Mesenchymal stem cell (in vitro differentiated cells and primary cell): ENCODE measurements at places on chromosomes 13 and 19.

DNA sequence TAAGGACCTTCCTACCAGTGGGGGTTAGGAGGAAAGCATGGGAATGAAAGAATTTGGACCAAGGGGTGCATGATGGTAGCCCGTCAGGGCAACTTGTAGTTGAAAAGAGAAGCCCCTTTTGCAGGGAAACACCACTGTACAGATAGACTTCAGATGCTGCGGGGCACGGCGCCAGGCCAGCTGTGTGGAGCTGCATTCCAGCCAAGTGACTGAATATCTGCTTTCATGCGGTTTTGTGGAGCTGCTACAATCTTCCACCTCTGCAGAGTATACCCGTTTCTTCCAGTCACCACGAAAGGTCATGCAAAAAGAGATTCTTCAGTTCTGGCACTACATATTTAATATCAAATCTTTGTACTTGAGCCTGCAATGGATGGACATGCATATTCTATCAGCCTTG lies 104.7 kb downstream of the RGCC start:
- peak; percentile 69 for DNase-seq

DNA sequence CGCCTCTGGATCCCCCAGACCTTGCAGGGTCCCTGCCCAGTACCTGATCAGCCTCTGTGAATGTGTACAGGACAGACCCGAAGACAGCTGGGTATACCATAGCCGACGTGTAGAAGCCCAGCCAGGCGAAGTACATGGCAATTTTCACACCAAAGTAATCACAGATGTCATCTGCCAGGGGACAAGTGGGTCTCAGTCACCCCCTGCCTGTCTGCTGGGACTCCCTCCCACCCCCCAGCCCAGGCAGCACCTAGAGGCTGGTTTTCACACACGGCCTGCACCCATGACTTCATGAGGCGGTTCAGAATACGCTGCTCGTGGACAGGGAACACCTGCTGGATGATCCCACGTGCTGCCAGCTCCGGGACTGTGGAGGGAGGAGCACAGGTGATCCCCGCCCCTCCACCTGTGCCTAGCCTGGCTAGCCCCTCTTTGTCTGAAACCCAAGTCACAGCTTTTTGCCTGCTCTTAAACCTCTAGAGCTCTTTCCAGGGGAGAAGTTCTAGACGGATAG lies 3.6 kb downstream of the ANO8 start:
- no peak for DNase-seq

GRCh38 chr19:33756177-33756576 lies 40.5 kb upstream of the KCTD15 start:
- no peak for DNase-seq

- DNase-seq = peak; percentile 12
Measured at GRCh38 chr13:59950266-59950665, 213.5 kb downstream of the DIAPH3 start.

DNA sequence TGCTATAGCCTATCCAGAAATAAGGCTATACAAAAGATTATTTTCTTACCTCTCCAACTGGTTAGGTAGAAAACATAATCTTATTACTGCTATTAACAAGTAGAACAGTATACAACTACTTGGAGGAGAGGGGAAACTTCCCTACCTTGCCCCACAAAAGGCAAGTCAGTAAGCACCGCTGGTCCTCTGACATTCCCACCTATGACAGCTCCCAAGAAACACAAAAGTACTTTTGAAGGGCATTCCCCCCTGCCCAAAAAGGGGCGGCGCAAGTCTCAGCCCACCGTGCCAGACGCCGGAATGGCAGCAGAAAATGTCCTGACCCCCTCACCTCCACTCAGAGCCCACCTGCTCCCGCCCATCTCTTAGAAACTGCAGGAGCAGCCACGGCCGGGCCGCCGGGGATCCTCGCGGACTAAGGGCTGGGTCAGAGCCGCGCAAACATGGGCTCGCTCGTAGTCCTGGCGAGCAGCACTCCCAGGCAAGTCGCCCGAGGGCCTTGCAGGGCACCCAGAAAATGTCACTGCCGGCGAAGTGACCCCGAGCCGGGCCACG lies 437 bp downstream of the SUCLA2 start:
- no peak for DNase-seq

GRCh38 chr13:20773194-20774080 lies at the start of gene EEF1AKMT1:
Gene EEF1AKMT1, minus strand, starts transcription at chr13:20773961. Its CDS starts 16,363 bp downstream, at chr13:20757598.
- peak; percentile 92 for DNase-seq

- DNase-seq = no peak
Measured at GRCh38 chr13:45595965-45596364, 19.6 kb downstream of the ERICH6B start.

DNA sequence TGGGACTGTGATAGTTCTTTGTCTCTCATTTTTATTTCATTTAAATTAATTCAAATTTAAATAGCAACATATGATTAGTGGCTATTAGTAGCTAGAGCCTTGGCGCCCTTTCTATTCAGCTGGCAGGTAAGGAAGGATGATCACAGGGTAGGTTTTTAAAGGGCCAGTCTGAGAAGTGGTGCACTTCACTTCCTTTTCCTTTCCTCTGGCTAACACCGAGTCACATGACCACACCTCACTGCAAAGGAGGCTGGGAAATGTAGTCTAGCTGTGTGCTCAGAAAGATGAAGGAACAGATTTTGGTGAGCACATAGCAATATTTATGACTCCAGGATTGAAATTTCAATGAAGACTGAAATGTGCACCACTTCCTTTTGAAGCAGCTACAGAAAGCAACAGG lies 128.7 kb downstream of the TSHZ3 start:
- DNase-seq = no peak

DNA sequence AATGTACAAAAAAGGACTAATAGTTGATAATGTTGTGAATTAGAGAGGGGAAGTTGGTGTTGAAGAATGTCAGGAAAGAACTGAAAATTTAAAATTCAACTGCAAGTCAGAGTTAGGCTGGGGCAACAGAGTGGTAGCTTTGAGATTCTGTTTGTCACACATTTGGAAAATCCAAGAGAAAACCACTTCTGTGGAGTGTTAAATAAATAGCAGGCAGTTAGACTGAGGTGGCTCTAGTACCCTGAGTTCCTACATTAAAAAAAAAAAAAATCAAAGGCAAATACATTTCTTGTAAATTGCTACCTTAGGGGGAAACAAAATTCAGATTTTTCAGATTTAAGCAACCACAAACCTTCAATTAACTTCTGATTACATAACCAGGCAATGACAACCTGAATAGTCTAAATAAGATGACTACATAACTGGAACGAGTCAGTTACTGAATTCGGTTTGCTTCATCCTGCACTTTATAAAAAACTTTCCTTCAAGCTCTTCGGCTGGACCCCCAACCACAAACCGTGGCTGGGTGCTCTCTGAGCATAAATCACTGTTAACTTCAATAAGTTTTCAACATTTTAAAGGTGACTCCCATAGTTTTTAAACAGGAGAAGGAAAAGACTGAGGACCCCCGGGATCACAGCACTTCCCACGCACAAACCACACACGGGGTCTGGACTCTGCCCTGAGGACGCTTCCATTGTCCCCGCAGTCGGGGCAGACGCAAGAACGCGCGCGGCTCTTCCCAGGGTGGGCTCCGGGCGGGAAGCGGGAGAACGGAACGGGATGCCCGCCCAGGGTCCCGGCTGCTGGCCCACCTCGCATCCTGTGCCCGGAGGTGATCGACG lies 725 bp downstream of the ZNF682 start:
- DNase-seq = no peak

GRCh38 chr13:34003656-34004055 lies 185.7 kb downstream of the RFC3 start:
- no peak for DNase-seq

DNA sequence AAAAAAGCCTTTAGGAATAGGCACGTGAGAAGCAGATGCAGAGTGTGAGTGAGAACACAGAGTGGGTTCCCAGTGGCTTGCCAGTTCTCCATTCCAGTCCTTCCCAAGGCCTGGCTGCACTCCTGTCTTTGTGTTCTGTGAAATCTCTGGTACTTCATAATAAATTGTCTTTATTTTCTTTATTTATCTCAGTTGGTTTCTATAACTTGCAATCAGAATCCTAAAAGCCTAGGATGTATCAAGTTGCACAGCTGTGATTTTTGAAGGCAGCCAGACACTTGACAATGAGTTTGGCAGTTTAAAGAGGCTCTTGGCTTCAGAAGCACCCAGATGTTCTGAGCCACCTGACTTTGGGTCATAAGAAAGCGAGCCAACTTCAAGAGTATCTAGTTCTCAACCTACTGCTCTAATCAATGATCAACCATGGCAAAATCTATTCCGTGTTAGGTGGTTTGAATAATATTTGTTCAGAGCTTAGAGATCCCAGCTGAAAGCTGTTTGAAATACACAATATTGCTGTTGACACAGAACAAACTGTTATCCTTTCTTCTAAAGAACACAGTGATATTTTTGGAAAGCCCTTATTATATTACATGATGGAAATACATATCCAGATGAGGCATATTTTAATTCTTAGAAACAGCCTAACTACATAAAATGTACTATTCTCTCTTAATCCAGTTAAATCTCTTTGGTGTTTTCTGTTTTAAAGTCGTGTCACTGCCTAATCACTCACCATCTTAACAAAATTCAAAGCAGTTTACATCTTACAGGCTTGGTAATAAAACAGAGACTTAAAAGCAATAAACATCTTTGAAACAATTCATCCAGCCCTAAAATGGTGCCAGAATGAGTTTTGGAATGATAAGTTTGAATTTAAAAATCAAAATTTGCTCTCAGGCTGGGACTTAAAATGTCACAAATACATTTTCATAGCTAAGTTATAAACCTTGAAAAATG lies 483.0 kb upstream of the NBEA start:
- DNase-seq = no peak

DNA sequence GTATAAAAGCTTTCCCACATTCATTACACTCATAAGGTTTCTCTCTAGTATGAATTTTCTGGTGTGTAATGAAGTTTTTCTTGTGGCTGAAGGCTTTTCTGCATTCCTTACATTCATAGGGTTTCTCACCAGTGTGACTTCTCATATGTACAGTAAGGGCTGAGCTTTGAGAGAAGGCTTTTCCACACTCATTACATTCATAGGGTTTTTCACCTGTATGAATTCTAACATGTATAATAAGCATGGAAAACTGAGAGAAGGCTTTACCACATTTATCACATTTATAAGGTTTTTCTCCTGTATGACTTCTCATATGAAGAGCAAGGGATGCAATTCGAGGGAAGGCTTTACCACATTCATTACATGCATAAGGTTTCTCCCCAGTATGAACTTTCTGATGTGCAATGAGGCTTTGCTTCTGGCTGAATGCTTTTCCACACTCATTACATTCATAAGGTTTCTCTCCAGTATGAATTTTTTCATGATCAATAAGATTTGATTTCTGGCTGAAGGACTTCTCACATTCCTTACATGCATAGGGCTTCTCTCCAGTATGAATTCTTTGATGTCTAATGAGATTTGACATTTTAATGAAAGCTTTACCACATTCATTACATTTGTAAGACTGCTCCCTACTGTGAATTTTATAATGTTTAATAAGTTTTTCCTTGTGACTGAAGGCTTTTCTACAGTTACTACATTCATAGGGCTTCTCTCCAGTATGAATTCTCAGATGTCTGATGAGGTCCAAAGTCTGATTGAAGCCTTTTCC lies 42.6 kb downstream of the ZNF527 start:
- DNase-seq = peak; percentile 24

DNA sequence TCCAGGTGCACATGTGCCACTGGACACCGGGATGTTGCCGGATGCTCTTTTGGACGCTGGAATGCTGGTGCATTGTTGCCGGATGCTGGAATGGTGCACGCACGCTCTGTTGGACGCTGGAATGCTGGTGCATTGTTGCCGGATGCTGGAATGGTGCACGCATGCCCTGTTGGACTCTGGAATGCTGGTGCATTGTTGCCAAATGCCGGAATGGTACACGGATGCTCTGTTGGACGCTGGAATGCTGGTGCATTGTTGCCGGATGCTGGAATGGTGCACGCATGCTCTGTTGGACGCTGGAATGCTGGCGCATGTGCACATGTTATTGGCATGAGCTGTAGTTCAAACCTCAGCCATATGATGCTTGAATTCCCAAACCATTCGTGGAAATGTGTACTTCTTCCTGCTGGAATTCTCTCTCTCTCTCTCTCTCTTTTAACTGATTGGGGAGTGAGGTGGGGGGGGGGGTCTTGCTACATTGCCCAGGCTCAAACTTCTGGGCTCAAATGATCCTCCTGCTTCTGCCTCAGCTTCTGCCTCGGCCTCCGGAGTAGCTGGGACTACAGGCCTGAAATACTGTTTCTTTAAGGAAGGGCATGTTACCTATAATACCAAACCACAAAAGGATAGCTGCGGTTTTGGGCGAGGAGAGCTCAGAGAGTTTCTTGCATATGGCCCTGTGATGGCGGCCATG lies 1.2 kb upstream of the MCF2L start:
- no peak for DNase-seq

- no peak for DNase-seq
Measured at GRCh38 chr13:108858676-108859075, 229.3 kb downstream of the MYO16 start.

- peak; percentile 58 for DNase-seq
Measured at GRCh38 chr13:76799696-76800095, 86.5 kb downstream of the KCTD12 start.

- DNase-seq = no peak
Measured at GRCh38 chr13:98187155-98187964, 10.3 kb upstream of the RNF113B start.

DNA sequence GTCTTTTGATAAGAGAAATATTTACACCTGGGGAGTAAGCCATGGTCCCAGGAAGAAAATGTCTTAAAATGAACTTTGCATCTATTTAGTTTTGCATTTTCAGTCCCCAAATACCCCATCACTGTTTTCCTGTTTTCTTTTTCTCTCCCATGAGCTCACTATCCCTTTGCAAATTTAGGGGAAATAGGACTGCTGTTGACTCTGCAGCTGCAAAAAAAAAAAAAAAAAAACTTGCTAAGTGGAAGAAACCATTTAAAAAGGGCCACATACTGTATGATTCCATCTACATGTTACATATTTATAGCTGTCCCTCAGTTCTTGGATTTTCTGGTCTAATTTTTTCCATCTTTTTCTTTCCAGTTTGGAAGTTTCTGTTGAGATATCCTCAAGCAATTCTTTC lies 98.2 kb upstream of the SERP2 start:
- DNase-seq = no peak

GRCh38 chr13:36275190-36276002 lies 22.2 kb downstream of the CCDC169 start:
- DNase-seq = peak; percentile 60

GRCh38 chr13:33862016-33862415 lies 44.1 kb downstream of the RFC3 start:
- no peak for DNase-seq

DNA sequence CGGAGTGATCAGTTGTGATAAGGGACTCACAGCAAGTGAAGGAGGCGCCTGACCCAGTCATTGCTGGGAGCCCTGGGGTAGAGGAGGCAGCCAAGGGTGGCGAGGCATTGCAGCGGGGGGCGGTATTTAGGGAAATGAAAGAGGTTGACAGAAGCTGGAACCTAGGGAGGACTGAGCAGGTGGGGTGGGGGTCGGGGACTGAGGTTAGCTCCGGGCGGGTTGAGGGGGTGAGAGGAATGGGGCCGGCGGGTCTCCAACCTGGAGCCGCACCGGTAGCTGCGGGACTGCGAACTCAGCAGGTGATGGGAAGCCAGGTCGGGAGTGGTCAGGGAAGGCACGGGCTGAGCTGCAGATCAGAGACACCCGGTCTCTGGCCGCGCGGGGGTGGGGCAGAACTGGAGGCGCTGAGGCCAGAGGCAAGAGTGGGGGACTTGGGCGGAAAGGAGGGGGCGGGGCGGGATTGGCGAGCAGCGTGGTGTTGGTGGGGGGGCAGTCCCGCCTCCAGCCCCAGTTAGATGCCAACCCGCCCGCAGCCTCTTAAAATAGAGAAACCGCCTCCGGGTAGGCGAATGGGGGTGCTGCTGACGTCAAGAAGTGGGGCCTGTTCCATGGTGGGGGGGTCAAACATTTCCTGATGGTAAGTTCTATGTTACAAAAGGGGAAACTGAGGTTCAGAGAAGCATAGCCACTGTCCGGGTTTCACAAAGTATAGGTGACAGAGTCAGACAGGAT lies 1.5 kb downstream of the MAST3 start:
- DNase-seq = no peak
